Stimulated activated CD4-positive, alpha-beta T cell treated with anti-CD3 and anti-CD28 coated beads, TNF-alpha, amount 100 ng/mL, for 1 hour (primary cell): ENCODE measurements at places on chromosomes 5 and 9.

GRCh38 chr5:144481861-144482260 lies 311.2 kb downstream of the KCTD16 start:
- no peak for DNase-seq

- DNase-seq, result no peak
These were observed 189.1 kb downstream of the ADGRV1 start for GRCh38 chr5:90747693-90748092.

DNA sequence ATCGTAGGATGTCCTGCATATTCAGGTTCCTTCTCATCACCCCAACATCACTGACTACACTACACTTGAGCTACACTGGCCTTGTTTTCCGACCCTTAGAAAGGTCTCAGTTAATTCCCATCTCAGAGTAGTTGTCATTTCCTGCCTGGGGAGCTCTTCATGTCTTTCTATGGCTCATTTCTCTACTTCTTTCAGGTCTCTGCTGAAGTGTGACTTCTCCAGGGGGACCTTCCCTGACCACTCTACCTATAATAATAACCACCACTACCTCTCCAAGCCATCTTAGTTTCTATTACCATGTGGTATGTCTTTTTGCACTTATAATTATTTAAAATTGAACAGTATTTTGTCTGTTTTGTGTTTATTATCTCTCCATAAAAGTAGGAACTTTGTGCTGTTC lies 113.2 kb downstream of the STARD4 start:
- DNase-seq, result no peak

DNA sequence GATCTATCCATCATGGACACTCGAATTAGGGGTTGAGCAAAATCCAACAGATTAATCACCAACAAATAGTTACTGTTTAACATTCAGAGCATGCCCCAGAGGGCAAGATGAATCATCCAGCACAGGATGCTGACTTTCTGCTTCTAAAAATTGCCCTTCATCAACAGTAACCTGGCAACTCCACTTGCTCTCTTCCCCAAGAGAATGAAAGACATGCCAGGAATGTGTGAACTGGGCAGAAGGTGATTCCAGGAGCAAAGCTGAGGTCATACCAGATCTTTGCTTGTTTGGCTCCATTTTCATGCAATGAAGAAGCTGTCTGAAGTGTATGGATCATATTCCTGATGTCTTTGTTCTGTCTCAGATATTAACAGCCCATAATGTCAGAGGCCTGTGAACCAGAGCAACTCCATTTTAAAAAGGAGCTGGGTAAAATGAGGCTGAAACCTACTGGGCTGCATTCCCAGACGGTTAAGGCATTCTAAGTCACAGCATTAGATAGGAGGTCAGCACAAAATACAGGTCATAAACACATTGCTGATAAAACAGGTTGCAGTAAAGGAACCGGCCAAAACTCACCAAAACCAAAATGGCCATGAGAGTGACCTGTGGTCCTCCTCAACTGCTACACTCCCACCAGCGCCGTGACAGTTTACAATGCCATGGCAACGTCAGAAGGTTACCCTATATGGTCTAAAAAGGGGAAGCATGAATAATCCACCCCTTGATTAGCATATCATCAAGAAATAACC lies 2.5 kb upstream of the ZNF367 start:
- no peak for DNase-seq

GRCh38 chr5:373710-374602 lies 52.4 kb downstream of the AHRR start:
- peak; percentile 85 for DNase-seq

DNA sequence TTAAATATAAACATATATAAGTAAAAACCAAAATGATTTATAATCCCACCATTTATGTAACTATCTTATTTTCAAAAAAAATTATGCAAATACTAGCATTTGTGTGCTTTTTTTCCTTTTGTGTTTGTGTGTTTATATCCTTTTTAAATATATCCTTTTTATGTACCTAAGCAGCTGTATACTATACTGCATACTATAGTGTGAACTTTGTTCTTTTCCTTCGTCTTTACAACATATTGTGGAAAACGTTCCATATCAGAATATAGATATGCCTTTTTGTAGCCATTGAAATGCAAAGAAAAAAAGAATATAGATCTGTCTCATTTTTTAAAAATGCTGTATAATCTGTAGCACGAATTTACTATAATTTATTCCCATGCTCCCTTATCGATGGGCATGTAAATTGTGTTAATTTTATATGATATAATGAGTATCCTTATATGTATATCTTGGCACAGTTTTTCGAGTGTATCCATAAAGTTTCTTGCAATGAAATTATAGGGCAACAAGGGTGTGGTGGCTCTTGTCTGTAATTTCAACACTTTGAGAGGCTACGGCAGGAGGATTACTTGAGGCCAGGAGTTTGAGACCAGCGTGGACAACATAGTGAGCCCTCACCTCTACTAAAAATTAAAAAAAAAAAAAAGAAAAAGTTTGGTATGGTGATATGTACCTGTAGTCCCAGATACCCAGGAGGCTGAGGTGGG lies 83.3 kb downstream of the STK32A start:
- DNase-seq, result no peak

DNA sequence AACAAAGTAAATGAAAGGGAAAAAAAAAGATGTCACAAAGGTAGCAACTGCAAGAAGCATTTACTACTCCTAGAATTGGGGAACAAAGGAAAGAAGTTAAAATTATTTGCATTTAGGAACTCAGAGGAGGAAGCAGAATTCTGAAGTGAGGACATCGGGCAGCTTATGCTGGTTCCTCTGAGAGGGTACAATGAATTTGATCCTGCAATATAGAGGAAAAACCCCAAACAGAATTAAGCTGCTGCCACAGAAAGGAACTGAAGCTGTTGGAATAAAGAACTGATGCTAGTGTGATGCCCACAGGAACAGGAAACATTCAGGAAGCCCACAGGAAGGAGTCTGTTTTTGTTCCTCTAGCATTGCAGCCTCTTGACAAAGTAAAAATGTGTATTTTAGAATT lies 22.3 kb upstream of the TBCA start:
- no peak for DNase-seq

DNA sequence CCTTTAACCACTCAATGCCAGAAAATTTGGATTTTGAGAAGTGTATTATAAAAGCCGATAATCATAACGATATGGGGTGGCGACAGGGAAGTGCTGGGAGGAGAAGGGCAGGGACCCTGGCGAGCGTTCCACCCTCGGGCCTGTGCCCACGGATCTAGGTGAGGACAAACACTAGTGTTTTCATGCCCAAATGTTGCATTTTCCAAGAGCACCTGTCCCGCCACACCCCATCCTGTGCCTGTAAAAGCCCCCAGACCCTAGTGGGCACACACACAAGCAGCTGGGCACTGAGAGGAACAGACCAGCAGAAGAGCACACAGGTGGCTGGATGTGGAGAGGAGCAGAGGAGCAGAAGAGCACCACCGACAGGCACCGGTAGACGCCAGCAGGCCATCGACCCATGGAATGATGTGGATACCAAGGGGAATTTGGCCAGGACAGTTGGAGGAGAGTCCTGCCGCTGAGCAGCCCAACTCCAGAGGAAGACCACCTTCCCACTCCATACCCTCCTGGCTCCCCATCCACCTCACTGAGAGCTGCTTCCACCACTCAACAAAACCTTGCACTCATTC lies 315.0 kb downstream of the EDIL3 start:
- no peak for DNase-seq

GRCh38 chr9:116208417-116209232 lies 55.0 kb downstream of the PAPPA start:
- no peak for DNase-seq

- no peak for DNase-seq
These were observed 240.5 kb upstream of the CCNH start for GRCh38 chr5:87653242-87653641.

DNA sequence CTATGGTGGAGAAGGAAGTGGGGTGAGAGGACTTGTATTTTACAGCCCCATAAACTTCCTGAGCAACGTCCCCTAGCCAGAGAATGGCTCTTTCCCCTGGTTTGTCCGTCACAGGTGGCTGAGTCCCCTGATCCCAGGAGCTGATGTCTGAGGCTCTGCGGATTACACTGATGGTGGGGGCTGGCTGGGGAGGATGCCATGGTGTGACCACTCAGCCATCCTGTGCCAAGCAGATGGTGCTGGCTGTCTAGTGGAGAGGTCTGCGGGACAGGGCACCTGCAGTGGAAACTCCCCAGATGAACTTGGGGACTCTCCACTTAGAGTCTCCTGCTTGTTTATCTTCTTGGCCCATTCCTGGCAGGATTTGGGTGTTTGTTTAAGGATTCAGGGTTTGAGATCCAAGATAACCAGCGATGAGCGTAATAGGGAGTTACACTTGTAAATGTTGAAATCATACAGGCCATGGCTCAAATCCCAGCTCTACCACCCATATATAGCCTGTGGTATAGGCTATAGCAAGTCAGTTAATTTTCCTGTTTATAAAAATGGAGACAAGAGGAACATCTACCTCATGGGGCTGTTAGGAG lies 4.7 kb upstream of the PTGS1 start:
- no peak for DNase-seq

- no peak for DNase-seq
These were observed 58.3 kb downstream of the FAM81B start for GRCh38 chr5:95449460-95449859.

DNA sequence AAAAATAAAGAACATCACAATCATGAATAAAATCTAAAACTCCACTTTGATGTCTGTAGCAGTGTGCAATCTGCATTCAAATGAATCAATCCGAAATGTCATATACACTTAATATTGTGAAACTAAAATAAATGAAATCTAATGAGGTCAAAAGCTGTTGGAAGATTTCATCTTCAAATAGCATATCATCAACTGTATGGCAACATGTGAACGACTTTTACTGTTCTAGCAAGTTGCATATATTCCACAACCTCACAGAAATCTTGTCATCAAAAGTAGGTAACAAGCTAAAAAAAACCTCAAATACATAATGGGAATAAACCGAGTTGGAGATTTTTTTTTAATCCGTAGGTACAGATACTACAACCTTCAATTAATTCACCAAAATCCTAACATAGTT lies 1.2 kb downstream of the PTBP3 start:
- DNase-seq, result no peak

DNA sequence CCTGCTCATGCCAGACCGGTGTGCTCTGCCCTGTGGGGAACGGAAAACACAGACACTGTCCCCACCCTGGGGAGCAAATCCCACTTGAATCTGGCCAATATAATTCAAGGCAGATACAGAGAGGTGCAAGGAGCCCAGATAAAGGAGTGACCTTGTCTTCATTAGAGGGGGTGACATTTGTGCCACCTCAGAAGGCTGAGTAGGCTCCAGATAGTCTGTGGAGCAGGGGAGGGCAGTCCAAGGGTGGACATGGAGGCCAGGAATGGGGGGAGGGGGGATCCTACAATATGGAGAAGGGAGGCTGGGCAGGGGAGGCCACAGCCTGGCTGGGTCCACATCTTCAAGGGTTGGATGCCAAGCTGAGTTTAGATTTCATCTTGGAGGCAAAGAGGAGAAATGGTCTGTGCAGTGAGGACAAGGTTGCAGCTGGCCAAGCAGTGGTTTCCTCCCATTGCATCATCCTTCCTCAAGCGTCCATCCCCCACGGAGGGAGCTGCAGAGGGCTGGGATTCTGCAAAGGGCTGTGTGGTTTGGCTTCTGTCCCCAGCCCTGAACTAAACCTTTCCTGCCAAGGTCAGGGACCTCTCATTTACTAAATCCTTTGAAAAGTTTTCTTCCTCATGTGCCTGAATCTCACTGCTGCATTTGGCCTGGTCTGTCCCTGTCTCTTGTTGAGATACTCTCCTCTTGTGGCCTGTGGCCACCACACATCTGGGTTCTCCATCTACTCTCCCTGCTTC lies 60.1 kb downstream of the GALNT12 start:
- no peak for DNase-seq

GRCh38 chr5:52859628-52860027 lies 71.9 kb downstream of the ITGA1 start:
- DNase-seq, result no peak
